ENCODE measurements at places on chromosomes 7 and 10. TPM values are rescaled to one million over a fixed set of nuclear protein-coding genes. Genes with fewer than 3 reads are reported as not detected.

Gene FZD8
- 3.4 TPM for polyA plus RNA-seq

DNA sequence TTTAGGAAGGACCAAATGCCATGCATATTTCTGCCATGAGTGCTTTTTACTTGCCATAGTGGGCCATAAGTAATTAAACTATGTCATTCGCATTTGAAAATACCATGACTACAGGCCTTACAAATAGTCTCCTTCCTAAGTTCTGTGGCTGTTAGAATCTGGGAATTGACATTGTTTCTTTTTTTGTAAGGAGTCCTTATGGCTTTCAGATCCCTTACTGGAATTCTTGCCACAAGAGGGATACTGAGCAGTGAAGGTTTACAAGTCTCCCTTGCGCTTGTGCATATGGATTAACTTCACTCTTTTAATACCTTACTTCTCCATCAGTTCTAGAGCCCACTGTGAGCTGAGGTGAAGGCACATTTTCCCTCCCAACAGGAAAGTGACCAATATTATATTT lies 166.0 kb downstream of the NRG3 start:
- no peak for DNase-seq
- no peak overlapping the region for H3K4me3 ChIP-seq
- no peaks in the 10 kb centered on the region for H3K27me3 ChIP-seq
- H3K36me3 ChIP-seq = no peaks in the 10 kb centered on the region
- no peak overlapping the region for H3K27ac ChIP-seq

GRCh38 chr7:698515-699475 lies 27.7 kb upstream of the DNAAF5 start:
- DNase-seq = no peak
- H3K27me3 ChIP-seq = no peaks in the 10 kb centered on the region
- H3K4me3 ChIP-seq = no peak overlapping the region
- H3K4me1 ChIP-seq = no peaks in the 10 kb centered on the region
- no peaks in the 10 kb centered on the region for H3K36me3 ChIP-seq
- H3K27ac ChIP-seq = no peak overlapping the region

Gene LIPM
- polyA plus RNA-seq = not detected

Gene NUTM2B
- polyA plus RNA-seq = 1.3 TPM

DNA sequence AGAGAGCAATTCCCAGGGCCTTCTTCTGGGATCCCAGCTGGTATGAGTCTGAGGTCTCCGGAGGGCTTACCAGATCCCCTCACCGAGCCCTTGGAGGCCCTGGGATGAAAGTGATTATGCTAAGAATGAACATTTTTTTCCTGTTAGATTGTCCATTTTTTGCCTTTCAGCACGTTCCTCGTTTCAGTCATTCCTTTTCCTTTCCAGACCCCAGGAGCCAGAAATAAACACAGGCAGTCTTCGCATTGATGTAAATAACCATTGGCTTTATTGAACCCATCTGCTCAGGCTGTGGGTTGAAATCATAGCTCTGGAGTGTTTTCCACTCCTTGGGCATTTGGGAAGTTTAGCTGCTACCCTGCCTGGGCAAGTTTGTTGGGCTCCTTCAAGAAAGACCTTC lies 320.9 kb upstream of the AUTS2 start:
- no peak overlapping the region for H3K4me3 ChIP-seq
- H3K27me3 ChIP-seq = no peaks in the 10 kb centered on the region
- no peaks in the 10 kb centered on the region for H3K4me1 ChIP-seq
- no peaks in the 10 kb centered on the region for H3K36me3 ChIP-seq

- no peak for DNase-seq
- H3K27me3 ChIP-seq = no peaks in the 10 kb centered on the region
- no peak overlapping the region for H3K27ac ChIP-seq
- H3K36me3 ChIP-seq = no peaks in the 10 kb centered on the region
These were observed 508.0 kb upstream of the MGMT start for GRCh38 chr10:128958834-128959690.

GRCh38 chr7:17584822-17585221 lies 286.4 kb downstream of the AHR start:
- no peaks in the 10 kb centered on the region for H3K36me3 ChIP-seq
- H3K4me1 ChIP-seq = no peaks in the 10 kb centered on the region
- no peak overlapping the region for H3K4me3 ChIP-seq
- H3K27ac ChIP-seq = no peak overlapping the region
- H3K27me3 ChIP-seq = no peaks in the 10 kb centered on the region
- no peak for DNase-seq

Gene MRLN
- polyA plus RNA-seq = 13.3 TPM

Gene CTNNA3
- 0.02 TPM for polyA plus RNA-seq

DNA sequence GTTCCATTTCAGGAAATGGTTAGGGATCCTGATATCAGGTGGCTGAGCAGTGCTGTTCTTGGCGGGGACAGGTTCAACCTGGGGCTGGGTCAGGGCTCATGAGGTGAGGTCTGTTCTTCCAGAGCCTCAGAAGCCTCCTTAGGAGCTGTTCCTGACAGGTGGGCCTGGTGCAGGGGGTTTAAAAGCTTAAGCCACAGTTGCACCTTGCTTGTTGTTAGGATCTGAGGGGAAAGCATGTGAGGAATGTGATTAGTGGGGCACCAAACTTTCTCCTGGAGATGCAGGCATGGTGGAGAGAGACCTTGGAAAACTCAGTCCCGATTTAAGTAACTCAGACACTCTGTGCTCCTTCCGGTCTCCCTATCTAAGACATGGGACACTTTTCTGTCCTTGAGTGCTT lies 18.7 kb upstream of the CRHR2 start:
- no peaks in the 10 kb centered on the region for H3K4me1 ChIP-seq
- no peak overlapping the region for H3K4me3 ChIP-seq
- DNase-seq = no peak
- H3K36me3 ChIP-seq = no peaks in the 10 kb centered on the region
- no peak overlapping the region for H3K27ac ChIP-seq

- DNase-seq = no peak
- no peak overlapping the region for H3K27ac ChIP-seq
- no peak overlapping the region for H3K4me3 ChIP-seq
- peaks cover 3% of the 10 kb centered on the region for H3K36me3 ChIP-seq
- H3K27me3 ChIP-seq = no peaks in the 10 kb centered on the region
These were observed 58.4 kb downstream of the CHCHD3 start for GRCh38 chr7:133023370-133024071.

DNA sequence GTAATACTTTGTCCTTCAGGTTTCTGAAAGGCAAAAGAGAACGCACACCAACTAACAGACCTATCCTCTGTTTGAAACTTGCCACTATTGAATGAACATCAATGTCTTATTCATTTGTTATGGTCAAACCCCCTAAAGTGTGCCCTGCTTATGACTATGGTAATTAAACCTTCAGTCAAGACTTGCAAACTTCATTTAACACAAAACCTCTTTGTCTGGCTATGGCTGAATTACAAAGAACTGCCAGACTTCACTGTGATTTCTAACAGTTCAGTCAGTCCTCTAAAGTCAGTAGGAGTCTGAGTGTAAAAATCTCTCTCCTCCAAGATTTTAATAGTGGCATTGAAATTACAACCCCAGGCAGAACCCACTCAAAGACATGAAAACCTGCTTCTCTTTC lies 702.5 kb upstream of the LRRN3 start:
- no peaks in the 10 kb centered on the region for H3K4me1 ChIP-seq
- DNase-seq = no peak
- H3K36me3 ChIP-seq = no peaks in the 10 kb centered on the region
- no peak overlapping the region for H3K27ac ChIP-seq

Gene PLAU
- 6.4 TPM for polyA plus RNA-seq

Gene ZNF485
- 2.8 TPM for polyA plus RNA-seq

GRCh38 chr10:71383972-71384687 lies 12.6 kb upstream of the CDH23 start:
- no peaks in the 10 kb centered on the region for H3K4me1 ChIP-seq
- no peaks in the 10 kb centered on the region for H3K27me3 ChIP-seq
- H3K36me3 ChIP-seq = no peaks in the 10 kb centered on the region
- peak; percentile 59 for DNase-seq
- H3K27ac ChIP-seq = no peak overlapping the region
- H3K4me3 ChIP-seq = no peak overlapping the region

GRCh38 chr10:34699904-34700517 lies 115.1 kb downstream of the PARD3 start:
- no peak for DNase-seq
- H3K4me1 ChIP-seq = peaks cover 28% of the 10 kb centered on the region
- no peak overlapping the region for H3K4me3 ChIP-seq

Gene SRRM3
- 10.4 TPM for polyA plus RNA-seq

- H3K4me1 ChIP-seq = peaks cover 29% of the 10 kb centered on the region
- H3K36me3 ChIP-seq = no peaks in the 10 kb centered on the region
- H3K27me3 ChIP-seq = no peaks in the 10 kb centered on the region
- H3K4me3 ChIP-seq = no peak overlapping the region
These were observed 19.4 kb upstream of the PDCD4 start for GRCh38 chr10:110852255-110852896.

GRCh38 chr10:117441812-117442443 lies 66.7 kb upstream of the PDZD8 start:
- no peak overlapping the region for H3K27ac ChIP-seq
- no peaks in the 10 kb centered on the region for H3K36me3 ChIP-seq
- H3K4me1 ChIP-seq = no peaks in the 10 kb centered on the region
- H3K27me3 ChIP-seq = no peaks in the 10 kb centered on the region

DNA sequence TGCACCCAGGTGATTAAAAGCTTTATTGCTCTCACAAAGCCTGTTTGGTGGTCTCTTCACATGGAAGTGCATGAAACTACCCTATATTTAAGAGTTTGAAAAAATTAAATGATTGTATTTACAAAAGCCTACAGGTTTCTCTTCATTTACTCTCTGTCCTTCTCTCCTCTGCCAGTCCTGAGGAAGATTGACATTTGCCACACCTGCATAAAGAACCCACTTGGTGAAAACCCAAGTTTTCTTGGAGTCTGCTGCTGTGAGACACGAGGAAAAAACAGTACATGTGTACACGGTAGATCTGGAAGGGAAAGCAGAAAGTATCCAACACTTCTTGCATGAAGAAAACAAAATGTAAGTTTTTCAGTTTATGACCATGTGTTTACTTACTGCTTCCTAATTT lies 994.4 kb upstream of the POT1 start:
- H3K36me3 ChIP-seq = no peaks in the 10 kb centered on the region
- no peak overlapping the region for H3K4me3 ChIP-seq
- no peak overlapping the region for H3K27ac ChIP-seq
- no peaks in the 10 kb centered on the region for H3K27me3 ChIP-seq
- DNase-seq = no peak

DNA sequence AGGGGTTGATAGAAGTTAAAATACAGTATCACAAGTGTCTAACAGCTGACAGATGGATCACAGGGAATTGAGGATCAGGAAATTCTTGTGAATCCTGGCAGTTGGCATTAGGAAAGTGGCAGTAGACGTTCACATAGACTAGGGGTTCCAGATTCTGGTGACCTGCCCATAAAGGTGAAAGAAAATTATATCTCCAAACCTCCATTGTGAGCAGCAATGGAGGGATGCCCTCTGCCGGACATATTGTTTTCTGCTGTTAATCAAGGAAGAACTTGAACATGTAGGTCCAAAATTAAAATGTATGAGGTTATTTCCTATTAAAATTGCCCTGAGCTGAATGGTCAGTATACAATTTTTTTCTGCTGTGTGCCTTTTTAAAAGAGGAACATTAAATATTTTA lies 5.1 kb downstream of the NME8 start:
- no peaks in the 10 kb centered on the region for H3K27me3 ChIP-seq
- H3K36me3 ChIP-seq = no peaks in the 10 kb centered on the region
- no peak for DNase-seq
- no peak overlapping the region for H3K27ac ChIP-seq
- H3K4me3 ChIP-seq = no peak overlapping the region
- H3K4me1 ChIP-seq = no peaks in the 10 kb centered on the region

- no peaks in the 10 kb centered on the region for H3K27me3 ChIP-seq
- no peak overlapping the region for H3K4me3 ChIP-seq
- DNase-seq = no peak
- H3K36me3 ChIP-seq = no peaks in the 10 kb centered on the region
- H3K4me1 ChIP-seq = no peaks in the 10 kb centered on the region
These were observed 110.2 kb downstream of the TMEM26 start for GRCh38 chr10:61342858-61343572.

Gene CAV1
- polyA plus RNA-seq = 9.7 TPM

DNA sequence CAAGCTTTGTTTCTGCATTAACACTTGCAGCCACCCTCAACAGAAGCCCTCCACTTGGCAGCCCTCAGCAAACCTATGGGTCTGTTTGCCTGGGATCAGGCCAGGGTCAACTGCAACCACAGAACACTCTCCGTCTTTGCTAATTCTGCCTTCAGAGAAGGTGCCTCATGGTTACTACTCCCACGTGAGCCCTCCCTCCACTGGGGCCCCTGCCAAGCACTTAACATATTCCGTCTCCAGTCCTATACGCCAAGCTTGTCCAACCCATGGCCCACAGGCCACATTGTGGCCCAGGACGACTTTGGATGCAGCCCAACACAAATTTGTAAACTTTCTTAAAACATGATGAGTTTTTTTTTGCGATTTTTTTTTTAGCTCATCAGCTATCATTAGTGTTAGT lies 54.7 kb downstream of the HSPA12A start:
- no peak for DNase-seq
- no peaks in the 10 kb centered on the region for H3K27me3 ChIP-seq
- H3K4me3 ChIP-seq = no peak overlapping the region
- no peaks in the 10 kb centered on the region for H3K36me3 ChIP-seq
- H3K27ac ChIP-seq = no peak overlapping the region

- H3K27ac ChIP-seq = no peak overlapping the region
- DNase-seq = no peak
- no peaks in the 10 kb centered on the region for H3K36me3 ChIP-seq
- no peak overlapping the region for H3K4me3 ChIP-seq
- H3K4me1 ChIP-seq = no peaks in the 10 kb centered on the region
- H3K27me3 ChIP-seq = no peaks in the 10 kb centered on the region
These were observed 16.0 kb downstream of the CYP3A43 start for GRCh38 chr7:99843808-99844207.

Gene FOXP2
- 2.9 TPM for polyA plus RNA-seq

GRCh38 chr7:16098585-16099179 lies 322.7 kb downstream of the CRPPA start:
- H3K4me1 ChIP-seq = no peaks in the 10 kb centered on the region
- DNase-seq = no peak
- H3K27me3 ChIP-seq = no peaks in the 10 kb centered on the region
- H3K36me3 ChIP-seq = no peaks in the 10 kb centered on the region
- H3K4me3 ChIP-seq = no peak overlapping the region
- no peak overlapping the region for H3K27ac ChIP-seq

Gene GDF2
- not detected for polyA plus RNA-seq

DNA sequence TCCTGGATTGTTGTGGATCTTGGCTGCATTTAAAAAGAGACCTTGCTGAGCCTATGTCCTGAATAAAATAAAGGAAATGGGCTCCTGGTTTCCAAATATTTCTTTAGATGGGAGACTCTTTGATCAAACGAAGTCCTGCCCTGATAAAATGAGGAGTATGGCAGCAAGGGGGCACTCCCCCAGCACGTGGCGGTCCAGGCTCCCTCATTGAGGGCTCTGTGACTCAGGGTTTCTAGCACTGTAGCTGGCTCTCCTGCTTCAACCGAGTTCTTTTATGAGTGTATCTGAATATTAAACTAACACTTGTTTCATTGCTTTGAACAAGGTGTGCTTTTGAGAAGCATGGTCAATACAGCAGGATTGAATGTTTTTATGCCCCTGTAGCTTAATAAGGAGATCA lies 114.2 kb downstream of the AVL9 start:
- no peaks in the 10 kb centered on the region for H3K4me1 ChIP-seq

Gene CDHR3
- 3.7 TPM for polyA plus RNA-seq

DNA sequence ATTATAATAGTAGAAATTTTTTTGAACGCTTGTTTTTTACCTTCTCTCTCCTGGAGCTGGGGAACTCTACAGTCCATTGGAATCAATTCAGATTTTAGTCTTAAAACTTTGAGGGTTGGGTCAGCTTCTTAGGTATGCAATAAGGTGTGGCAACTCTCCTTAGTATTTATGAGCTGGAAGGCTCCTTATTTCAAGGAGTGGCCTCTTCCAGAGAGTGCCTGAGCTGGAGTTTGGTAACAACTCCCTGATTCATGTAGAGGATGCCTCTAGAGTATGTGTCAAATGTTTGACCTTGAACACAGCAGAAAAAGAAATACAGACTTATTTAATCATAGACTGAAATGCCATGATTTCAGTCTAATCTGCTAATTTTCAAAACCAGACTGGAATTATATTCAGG lies 11.1 kb downstream of the CDK14 start:
- no peak overlapping the region for H3K4me3 ChIP-seq
- H3K36me3 ChIP-seq = no peaks in the 10 kb centered on the region
- DNase-seq = no peak

Data from pancreas (tissue), 10 donors.